ENCODE measurements at places on chromosomes 11 and 22. TPM values are rescaled to one million over a fixed set of nuclear protein-coding genes. Genes with fewer than 3 reads are reported as not detected.

DNA sequence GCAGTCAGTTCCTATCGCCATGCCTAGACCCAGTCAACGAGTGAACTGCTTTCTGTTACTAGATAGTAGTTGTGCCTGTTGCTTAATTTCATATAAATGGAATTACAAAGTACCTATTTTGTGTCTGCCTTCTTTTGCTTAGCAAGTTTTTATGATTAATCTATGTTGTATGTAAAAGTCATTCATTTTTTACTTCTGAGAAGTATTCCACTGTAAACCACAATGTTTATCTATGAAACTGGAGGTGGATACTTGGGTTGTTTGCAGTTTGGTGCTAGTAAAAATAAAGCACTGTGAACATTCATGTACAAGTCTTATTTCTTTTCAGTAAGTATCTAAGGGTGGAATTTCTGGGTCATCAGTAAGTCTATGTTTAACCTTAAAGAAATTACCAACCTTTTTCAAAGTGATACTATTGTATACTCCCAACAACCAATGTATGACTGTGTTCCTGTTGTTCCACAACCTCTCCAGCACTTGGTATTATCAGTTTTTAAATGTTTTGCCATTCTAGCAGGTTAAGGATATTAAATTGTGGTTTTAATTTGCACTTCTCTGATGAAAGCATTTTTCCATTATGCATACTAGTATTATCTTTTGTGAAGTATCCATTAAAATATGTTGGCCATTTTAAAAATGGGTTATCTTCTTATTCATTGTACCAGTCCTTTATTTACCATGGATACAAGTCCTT lies 68.2 kb downstream of the DNAJC24 start:
- no peak for DNase-seq

GRCh38 chr22:41833369-41834004 lies 582 bp downstream of the SREBF2 start:
- DNase-seq = peak; percentile 56

The TNNI2 gene
- not detected for total RNA-seq

The MRPL17 gene
- total RNA-seq = 49.7 TPM

DNA sequence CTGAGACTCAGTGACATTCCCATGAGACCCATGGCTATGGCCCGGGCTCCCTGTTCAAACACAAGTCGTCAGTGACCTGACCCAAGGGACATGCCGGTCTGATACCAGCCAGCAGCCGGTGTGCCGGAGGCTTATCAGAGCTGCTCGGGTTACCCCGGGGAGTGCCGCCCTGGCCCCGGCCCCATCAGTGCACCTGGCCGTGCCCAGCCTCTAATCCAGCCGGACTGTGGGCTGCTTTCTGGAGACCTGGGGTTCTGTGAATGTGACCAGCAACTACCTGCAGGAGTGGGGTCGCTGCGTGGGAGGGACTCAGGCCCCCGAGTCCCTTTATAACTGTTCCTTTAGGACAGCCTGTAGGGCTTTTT lies 52.7 kb downstream of the LINC01488 start:
- no peak for DNase-seq

DNA sequence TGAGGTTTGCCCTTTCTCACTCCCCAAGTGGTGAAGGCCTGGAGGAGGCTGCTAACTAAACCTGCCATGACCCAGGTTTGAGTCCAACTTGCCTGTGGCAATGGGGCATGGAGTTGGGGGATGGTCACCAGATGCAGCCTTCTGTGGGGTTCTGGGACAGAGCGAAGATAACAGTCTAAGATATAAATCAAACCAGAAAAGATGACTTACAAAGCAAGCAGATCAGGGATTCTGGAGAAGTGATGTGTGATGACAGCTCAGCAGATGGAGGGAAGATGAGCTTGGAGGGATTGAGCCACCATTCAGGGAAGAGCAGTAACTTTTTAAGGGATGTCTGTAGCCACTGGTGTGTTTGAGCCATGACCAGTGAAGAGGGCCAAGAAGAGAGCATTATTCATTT lies 63.6 kb downstream of the MTNR1B start:
- no peak for DNase-seq

DNA sequence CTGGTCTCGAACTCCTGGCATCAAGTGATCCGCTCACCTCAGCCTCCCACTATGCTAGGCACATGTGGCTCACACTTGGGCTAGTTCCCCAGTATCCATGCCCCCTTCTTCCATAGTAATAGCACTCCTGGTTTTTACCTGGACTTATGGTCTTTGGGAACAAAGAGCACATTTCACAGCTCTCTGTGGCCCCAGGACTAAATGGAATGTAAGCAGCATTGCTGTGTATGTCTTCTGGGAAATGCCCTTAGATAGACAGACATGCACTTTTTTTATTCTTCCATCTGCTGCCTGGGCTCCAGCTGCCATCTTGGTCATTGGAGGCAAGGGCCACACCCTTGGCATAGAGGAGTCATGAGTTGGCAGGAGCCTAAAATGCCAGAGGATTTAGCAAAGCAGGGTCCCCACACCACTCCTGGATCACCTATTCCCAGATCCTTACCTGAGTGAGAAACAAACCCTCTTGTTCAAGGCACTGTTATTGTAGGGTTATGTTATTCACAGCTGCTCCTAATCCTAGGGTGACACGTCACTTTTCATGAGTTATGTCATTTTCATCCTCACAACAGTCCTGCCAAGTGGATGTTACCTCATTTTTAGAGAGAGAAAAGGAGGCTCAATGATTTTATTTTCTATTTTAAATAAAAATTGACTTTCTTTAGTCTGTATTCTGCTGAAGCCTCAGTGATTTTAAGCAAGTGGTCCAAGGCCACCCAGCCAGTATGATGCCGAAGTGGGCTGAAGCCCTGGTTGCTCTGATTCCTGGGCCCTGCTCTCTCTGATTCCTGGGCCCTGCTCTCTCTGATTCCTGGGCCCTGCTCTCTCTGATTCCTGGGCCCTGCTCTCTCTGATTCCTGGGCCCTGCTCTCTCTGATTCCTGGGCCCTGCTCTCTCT lies 15.7 kb upstream of the GDPD5 start:
- DNase-seq = no peak

- no peak for DNase-seq
Measured at GRCh38 chr22:36795633-36796032, 19.7 kb upstream of the IFT27 start.

DNA sequence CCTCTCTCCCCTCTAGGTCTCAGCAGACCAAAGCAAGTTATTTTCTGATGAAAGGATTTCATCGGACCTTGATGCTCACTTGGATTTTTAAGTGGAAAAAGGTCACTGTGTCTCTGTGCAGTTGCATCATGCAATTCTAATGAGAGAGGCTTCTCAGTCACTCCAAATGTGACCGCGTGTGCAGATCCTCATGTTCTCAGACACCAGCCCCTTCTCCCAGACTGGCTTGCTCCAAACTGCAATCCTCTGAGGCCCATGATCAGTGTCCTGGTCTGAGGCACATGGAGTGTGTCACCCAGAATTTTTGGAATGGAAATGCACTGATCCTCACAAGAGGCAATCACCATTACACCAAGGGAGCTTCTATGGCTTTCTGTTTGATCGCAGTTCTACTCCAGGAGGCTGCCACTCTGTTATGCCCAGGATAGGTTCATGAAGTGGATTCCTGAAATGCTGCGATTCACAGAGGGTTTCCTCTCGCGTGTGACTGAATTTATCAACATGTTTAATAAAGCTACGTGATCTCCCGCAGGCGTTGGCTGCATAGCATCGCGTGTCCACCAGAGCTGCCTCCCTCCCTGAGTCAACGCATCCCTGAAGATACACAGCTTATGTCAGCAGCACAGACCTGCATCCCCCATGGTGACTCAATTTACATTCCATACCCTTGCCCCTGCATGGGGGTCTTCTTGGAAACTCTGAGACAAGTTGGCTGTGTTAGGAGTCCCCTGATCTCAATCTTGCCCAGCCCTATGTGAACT lies 544.6 kb upstream of the B3GAT1 start:
- DNase-seq = no peak

DNA sequence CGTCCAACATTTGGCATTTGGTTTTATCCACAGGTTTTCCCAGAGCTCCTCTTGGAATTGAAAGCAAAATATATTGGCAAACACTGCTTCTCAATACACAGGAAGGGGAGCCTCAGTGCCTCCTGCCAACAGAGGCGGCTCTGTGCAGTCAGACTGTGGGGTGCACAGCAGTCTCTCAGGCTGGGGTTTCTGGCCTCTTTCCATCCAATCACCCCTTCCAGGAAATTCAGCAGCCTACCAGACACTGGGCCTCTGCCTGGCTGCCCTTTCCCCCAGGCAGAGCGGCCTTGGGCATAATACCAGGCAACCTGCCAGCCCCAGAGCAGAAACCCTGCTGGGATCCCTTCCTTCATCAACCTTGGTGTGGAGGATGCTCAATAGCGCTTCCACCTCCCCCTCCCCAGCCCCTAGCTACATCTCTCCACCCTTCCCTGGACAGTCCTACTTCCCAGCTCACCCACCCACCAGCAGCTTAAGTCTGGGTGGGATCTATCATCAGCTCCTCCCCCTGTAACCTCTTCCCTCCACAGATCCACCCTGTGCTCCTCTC lies 17.8 kb upstream of the RAPSN start:
- peak; percentile 80 for DNase-seq

All from G401 (cell line).